Muscle of arm (tissue), 14 donors: ENCODE measurements at places on chromosomes 2 and 18. TPM values are rescaled to one million over a fixed set of nuclear protein-coding genes. Genes with fewer than 3 reads are reported as not detected.

- DNase-seq: no peak
Measured at GRCh38 chr2:51301381-51301780, 269.4 kb upstream of the NRXN1 start.

DNA sequence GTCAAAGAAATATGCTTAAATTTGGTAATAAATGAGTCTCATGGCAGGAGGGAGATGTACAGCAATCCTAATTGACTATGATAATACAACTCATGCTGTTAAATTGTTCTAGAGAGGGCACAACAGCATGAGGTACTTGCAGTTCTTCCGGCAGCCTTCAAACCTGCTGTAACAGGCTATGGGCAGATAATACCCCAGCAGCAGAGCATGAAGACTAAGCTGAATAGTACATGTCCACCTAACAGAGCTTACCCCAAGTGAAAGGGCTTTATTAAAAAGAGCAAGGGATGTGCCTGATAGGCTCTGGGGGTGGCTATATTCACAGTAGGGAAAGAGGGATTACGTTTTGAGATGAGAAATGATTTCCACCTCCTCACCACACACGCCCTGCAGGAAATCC lies 28.9 kb downstream of the MRO start:
- no peak for DNase-seq

GRCh38 chr2:155393406-155393805 lies 694.9 kb downstream of the KCNJ3 start:
- no peak for DNase-seq

GRCh38 chr2:37610638-37611289 lies 60.7 kb downstream of the CDC42EP3 start:
- no peak for DNase-seq

Gene CXXC1
- 36.4 TPM for polyA plus RNA-seq

Gene SLC23A3
- not detected for polyA plus RNA-seq

Gene RRM2
- polyA plus RNA-seq: 36.3 TPM

Gene CROCC2
- 0.21 TPM for polyA plus RNA-seq
